Foreskin melanocyte (primary cell): ENCODE measurements at places on chromosomes 3 and 15.
A peak's percentile ranks its signal among the peaks of the same experiment; 100 is the strongest.

DNA sequence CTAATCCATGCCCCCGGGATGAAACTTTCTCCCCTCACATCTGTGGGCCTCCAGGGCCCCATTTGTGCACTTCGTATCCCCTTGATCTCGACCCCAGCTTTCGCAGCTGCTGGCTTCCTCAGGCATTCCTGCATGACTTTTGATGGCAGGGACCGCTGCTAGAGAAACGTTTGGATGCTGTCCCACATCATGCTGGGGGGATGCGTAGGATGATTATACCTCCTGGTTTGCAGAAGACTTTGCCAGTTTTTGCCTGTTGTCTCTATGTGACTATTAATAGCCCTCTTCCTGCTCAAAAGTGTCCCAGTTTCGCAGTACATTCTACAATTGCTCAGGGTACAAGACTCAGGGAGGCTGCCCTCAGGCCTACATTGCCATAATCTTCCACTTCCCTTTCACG, 10.4 kb upstream of the KCNAB1 start:
- no peak for DNase-seq

DNA sequence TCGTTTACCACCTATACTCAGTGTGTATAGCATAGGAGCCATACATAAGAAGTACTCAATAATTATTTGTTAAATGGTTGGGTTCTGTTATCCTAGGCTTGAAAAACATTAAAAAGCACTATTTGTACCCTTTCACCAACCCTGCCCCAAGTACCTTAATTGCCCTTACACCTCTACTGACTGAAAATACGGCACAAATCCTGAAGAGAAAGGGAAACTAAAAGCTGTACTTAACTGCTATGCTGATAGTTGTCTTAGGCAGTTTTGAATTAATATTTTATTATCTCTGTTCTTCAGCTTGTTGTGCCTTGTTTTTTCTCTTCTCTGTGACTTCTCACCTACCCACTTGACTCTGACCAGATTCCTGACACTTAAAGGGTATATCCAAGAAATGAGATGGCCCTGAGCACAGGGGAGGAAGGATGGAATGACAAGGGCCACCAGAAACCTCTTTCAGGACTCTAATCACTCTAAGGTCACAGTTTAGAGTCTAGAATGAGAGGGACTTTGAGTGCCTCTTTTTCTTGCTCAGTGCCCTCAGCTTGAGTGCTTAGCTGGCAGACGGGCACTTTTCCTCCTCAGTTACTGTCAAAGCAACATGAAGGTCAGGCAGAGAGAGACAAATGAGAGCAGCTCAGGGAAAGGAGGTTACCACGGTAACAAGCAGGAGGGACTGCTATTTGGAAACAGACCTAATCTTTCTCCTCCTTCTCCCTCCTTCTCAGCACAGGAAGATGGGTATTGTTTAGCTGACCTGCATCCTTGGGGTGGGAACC, 136.5 kb downstream of the ZNF609 start:
- DNase-seq = no peak

GRCh38 chr15:100261302-100262240, 80.2 kb downstream of the ADAMTS17 start:
- DNase-seq = no peak

- no peak for DNase-seq
Observed at GRCh38 chr3:90180096-90180495, 1072.7 kb downstream of the EPHA3 start.

DNA sequence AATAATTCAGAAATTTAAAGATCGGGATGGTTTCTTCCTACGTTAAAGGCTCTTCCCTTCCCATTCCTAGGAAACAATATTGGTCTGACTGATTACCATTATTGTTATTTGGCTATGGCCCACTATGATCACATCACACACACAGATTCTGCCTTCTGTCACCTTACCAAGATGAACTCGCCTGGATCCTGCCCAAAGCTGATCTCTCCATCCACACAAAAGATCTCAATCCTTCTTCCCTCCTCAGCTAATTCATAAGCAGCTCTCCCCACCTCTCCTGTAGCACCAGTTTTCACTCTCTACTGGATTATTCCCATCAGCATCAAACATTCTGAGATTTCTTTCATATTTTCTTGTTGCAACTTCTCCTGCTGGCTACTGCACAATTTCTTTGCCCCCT, 25.0 kb downstream of the PLCL2 start:
- no peak for DNase-seq

- DNase-seq = no peak
Observed at GRCh38 chr3:143565951-143566350, 282.3 kb downstream of the SLC9A9 start.

DNA sequence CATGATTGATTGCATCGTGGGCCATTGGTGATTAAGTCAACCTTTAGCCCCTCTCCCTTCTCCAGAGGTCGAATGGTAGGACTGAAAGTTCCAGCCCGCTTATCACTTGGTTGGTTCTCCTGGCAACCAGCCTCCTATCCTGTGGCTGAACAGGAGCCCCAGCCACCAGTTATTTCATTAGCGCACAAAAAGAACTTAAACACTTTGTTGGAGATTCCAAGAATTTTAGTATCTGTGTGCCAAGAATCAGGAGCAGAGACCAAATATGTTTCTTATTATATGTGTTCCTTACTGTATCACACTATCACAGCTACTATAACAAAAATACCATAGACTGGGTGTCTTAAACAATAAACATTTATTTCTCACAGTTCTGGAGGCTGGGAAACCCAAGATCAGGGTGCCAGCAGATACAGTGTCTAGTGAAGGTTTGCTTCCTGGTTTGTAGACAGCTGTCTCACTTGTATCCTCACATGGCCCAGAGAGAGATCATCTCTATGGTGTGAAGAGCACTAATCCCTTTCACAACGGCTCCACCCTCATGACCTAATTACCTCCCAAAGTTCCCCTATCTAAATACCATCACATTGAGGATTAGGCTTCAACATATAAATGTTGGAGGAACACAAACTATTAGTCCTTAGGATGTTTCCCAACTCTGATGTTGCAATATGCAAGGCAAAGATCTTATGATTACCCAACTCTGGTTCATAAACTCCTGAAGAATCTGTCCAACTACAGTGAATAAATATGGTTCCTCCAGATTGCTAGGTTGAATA, 30.5 kb upstream of the APH1B start:
- no peak for DNase-seq

GRCh38 chr15:74781431-74782258, at the start of gene CSK:
TSS of gene CSK (plus strand) at chr15:74782080. CDS start at chr15:74798298, 16,218 bp downstream.
- DNase-seq = peak; percentile 51

DNA sequence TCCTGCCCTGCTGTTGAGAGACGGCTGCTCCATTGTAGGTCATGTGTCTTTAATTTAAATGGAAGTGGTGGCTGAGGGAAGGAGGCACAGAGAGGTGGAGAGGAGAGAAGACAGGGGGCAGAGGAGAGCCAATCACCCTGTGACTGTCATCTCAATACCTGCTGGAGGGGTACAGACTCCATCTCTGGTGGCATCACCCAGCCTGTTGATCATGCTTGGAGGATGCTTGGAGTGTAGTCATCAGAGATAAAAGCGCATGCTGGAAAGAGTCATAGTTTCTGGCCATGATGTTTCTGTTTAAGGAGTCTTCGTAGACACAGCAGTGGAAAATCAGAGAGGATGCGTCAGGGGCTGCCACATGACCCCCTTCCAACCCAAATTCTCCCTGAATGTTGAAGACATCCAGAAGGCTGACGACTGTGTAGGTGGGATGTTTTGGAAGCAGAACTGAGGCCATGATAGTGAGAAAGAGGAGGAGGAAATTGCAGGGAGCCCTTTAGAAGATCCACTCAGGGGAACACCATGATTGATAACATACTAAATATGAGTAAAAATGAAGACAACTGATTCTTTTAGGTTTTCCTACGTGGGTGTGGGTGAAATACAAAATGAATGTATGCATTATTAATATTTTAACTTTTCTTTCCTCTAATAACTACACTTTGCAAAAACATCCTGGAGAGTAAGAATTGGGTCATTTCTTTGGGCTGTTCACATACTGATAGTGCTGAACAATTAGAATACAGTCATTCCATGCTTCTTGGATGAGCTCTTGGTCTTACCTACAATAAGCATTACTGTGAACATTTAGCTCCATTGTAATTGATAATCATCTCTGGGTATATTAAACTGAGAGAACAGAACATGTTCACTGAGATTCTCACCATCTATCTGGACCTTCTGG, 210.6 kb upstream of the ATP10A start:
- no peak for DNase-seq

DNA sequence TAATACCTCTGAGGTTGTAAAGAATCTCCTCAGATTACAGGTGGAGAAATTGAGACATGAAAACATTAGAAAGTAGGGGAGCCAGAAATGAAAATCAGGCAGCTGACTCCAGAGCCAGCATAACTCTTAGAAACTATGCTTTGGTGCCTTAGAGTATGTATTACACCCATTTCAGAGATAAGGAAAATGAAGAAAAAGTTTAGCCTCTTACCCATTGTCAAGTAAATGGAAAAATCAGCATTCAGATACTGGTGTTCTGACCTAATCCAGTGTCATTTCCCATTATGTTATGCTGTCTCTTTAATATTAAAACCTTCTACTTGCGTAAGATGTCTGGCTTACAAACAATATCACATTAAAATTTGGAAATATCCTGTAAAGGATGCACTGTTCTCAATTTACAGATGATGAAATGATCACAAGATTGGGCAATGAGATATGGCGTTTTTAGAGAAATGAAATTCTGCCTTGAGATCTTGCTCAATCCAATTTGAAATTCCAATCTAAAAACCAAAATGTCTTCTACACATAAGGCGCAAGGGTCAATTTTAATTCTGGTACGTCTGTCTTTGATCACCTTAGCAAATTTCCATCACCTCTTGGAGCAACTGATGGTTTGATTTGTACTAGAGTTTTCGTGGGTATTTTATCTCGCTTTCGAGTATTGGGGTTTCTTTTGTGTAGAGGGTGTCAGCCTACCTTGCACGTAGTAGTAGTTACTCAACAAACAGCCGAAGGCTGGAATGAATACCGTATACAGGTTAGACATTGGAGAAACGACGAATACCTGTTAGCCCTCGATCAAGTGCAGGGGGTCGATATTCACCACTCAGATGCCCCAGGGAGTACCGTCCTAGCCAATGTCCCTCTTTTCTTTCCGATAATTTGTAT, 902 bp upstream of the ZCWPW2 start:
- DNase-seq = no peak

- no peak for DNase-seq
Observed at GRCh38 chr3:28334552-28334951, 14.0 kb upstream of the ZCWPW2 start.

GRCh38 chr3:49554633-49555265, 472 bp downstream of the BSN start:
- no peak for DNase-seq

DNA sequence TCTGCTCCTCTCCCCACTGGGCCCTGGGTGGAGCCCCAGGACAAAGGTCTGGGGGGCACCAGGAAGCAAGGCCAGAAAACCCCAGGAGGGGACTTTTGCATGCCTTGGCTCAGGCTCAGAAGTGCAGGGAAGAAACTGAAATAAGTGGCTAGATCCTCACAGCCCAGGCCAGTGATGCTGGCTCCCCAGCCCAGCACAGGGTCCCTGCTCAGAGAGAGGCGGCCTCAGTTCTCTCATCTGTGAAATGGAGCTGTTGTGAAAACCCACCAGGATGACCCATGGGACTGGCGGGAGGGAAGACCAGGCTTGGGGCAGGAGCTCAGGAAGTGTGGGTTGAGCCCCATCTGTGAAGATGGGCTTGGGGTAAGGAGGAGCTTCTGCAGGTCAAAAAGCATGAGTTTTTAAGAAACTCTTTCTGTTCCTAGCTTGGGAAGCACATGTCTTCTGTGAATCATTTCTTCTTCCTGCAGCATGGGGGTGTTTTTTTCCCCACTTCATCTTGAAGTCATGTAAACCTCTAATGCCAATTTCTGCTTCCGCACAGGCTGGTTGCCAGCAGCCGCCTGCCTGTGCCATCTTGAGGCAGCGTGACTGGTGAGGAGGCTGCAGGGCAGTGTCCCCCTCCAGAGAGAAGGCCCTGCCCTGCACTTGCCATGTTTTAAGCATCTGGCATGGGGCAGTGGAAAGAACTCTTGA, 118.6 kb downstream of the SMAD6 start:
- no peak for DNase-seq

- DNase-seq = peak; percentile 62
Observed at GRCh38 chr15:67521029-67521782, at the start of gene C15orf61. TSS of gene C15orf61 (plus strand) at chr15:67521131. CDS start at chr15:67521249, 118 bp downstream.

DNA sequence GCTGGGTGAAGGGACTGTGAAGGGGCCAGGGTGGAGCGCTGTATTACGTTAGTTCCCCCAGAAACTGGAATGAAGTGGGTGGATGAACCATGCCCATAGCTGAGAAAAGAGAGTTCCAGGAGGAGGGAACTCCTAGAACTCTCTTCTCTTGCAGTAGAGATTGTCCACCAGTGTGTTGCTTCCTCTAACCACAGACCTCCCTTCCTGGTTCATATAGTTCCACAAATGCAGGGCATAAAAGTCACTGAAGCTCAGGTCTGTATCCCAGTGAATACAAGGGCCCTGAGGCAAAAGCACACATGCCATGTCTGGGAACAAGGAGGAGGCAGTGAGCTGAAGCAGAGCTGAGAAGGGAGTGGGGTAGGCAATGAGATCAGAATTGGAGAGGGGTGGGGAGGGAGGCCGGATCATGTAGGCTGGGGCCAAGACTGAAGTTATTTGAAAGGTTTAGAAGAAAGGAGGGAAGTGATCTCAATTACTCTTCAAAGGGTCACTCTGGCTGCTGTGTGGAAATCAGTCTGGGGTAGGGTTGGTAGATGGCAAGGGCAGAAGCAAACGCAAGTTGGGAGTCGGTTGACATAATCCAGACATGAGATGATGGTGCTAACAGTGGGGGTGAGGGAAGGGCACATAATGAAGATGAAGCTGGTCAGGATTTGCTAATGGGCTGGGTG, 6.5 kb downstream of the A4GNT start:
- peak; percentile 85 for DNase-seq

GRCh38 chr3:46381625-46382024, 10.9 kb downstream of the CCR5 start:
- DNase-seq = no peak

DNA sequence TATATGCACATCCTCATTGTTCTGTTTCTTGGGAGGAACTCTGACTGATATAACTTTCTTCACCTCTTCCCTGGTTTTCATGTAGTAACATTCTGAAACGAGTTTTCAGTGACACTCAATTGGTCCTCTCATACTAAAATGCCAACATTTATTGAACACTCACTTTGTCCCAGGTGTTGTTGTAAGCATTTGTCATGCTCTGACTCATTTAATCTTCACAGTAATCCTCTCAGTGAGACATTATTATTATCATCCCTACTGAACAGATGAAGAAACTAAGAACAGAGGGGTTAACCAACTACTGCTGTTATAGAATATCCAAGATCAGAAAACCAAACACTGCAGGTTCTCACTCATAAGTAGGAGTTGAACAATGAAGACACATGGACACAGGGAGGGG, 94.1 kb upstream of the MRPL3 start:
- DNase-seq = no peak
